PC-3 (cell line): ENCODE measurements at places on chromosomes 2 and 18. TPM values are rescaled to one million over a fixed set of nuclear protein-coding genes. Genes with fewer than 3 reads are reported as not detected.

CHRND gene
- not detected in 2 replicates for total RNA-seq

DNA sequence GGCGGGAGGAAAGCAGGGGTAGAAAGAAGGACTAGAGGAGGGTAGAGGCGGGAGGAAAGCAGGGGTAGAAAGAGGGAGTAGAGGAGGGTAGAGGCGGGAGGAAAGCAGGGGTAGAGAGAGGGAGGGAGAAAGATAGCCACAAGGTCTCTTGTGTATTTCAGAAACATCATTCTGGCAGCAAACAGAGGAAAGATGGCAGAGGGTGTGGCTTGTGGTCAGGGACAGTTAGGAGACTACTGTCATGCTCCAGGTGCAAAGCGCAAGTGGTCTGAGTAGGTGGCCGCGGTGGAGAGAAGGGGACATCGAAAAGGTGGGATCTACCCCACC, 82.4 kb upstream of the TAF1B start:
- H3K36me3 ChIP-seq, result no peaks in the 10 kb centered on the region
- no peak overlapping the region for H3K4me3 ChIP-seq
- H3K27me3 ChIP-seq, result no peaks in the 10 kb centered on the region
- peaks cover 27% of the 10 kb centered on the region for H3K4me1 ChIP-seq

- no peaks in the 10 kb centered on the region for H3K27me3 ChIP-seq
- no peak overlapping the region for H3K27ac ChIP-seq
- no peak overlapping the region for H3K4me3 ChIP-seq
- no peak for DNase-seq
These were observed 45.2 kb downstream of the SLC30A6 start for GRCh38 chr2:32210767-32211408.

DNA sequence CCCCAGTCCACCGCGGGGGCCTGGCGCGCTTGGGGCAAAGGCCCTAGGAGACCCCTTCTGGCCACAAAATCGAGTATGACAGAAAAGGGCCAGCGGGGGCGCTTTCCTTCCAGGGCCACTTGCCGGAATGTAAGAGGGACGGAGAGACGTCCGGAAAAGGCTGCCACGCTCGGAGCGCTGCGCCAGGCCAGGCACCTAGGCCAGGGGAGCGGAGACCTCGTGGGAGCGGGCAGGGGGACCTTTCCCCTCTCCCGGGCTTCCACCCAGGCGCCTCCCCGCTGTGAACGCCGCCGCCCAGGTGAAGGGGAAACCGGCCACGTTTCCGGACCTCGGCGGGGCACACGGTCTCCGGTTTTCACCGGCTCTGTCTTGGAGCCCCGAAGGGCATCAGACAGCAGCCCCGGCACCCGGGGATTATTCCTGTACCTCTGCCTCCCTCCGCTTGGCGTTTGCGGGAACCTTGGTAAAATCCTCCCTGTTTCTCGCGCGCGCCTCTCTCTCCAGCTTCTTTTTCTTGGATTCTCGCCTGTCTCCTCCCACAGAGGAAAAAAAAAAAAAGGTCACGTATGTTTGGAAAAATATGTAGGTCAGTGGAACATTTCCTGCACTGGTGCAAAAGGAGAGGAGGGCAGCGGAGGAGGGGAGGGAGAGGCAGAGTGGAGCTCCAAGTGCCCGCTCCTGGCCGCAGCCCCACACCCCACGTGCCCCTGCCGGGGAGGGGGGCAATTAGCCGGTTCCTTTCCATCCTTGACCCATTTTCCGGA, 1.2 kb upstream of the NPAS2 start:
- peaks cover 36% of the 10 kb centered on the region for H3K4me1 ChIP-seq
- peak overlapping the region; percentile 76 for H3K4me3 ChIP-seq
- DNase-seq, result peak; percentile 79
- peak overlapping the region; percentile 93 for H3K27ac ChIP-seq
- 0 out of 2 replicates have a peak, but pooled peaks cover under 1% of the 10 kb centered on the region for H3K36me3 ChIP-seq

DNA sequence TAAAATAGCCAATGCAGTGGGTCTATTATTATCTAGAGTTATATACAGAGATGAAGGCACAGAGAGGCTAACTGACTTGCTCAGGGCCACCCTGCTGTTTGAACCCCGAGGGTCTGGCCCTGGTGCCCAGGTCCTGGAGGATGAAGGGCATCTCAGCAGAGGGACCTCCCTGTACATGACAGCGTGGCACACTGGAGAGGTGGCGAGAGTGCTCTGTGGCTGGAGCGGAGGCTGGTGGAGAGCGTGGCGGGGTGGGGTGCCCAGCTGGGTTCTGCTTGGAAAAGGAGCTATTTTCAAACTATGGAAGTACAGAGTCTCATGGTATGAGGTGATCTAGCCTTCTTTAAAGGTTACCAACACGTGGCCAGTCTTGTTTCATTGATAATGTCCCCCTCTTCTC, 35.8 kb downstream of the GREB1 start:
- H3K27me3 ChIP-seq, result peaks cover 22% of the 10 kb centered on the region
- H3K4me1 ChIP-seq, result no peaks in the 10 kb centered on the region
- H3K4me3 ChIP-seq, result no peak overlapping the region
- no peak for DNase-seq
